ENCODE measurements at places on chromosomes 2 and 18.

DNA sequence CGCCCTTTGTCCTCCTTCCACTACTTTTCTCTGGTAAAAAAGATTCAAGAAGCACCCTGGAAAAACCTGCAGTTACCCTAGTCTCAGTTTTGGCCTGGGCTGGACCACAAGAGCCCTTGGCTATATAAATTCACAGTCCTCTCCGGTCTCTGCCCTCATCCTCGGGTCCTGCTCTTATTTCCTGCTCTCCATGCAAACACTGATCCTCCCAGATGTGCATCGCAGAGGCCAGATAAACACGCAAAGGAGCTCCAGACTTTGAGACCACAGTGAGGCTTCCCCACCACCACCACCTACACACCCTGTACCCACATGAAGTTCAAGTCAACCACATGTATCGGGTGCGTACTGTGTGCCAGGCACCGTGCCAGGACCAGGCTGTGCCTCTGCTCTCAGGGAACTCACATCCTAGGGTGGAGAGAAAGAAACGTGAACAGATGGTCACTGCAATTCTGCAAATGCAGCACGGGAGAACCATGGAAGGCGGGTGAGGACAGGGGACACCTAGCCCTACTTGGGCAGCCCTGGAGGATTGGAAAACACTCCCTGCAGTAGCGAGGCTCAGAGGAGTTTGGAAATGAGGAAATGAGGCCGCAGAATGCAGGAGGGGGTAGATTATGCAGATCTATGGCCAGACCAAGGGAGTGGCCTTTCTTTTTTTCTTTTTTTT is 7.4 kb downstream of the CTDSP1 start:
- peak; percentile 68 for DNase-seq

DNA sequence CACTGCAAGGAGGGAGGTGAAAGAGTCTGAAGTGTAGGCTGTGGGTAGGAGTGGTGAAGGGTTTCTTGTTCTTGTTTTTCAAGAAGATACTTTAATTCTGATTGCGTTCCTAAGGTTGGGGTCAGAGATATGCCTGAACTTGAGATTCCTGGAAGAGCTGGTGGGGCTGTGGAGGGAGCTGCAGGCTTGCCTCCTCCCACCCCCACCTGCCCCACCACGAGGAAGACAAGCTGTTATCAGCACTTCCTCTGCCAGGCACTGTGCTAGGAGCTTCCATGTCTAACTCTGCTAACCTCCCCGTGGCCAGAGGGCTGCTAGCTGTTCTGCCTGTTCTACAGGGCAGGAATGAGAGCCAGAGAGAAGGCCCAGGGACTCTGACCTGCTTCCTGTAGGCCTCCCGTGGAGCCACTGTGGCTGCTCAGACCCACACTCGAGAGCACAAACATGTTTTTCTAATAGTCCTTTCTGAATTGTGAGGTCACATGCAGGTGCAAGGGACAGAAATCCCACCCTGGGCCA is 13.7 kb downstream of the ANKRD23 start:
- DNase-seq: no peak

GRCh38 chr2:112142525-112143078 is 4.4 kb downstream of the FBLN7 start:
- DNase-seq: no peak

- no peak for DNase-seq
Measured at GRCh38 chr2:71933467-71934319, 214.0 kb downstream of the CYP26B1 start.

Data from activated CD4-positive, alpha-beta T cell treated with anti-CD3 and anti-CD28 coated beads, Interleukin-2, amount 10 ng/mL, durations not matched to agents 7 days and 5 days (primary cell).